Left renal pelvis (tissue), 4 donors: ENCODE measurements at places on chromosomes 3 and 15.

DNA sequence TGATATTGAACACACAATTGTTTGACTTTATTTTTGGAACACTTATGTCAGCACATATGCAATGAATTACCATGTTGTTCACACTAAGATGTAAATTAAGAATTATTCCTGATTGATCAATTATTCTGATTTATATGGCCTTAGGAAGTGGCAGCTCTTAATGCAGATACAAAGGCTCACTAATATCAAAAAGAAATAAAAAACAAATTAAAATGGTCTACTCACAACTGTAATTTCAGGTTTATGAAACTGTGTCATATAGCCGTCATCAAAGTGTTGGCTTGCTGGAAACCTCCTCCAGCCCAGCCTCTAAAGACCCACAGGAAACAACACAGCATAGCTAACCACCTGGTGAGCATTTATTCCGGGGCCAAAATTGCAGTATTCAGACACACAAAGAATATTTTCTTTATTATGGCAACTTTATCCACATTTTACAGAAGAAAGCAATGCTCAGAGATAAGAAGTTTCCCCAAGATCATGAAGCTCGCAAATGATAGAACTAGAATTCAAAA is 33.4 kb downstream of the PDZRN3 start:
- DNase-seq: no peak

DNA sequence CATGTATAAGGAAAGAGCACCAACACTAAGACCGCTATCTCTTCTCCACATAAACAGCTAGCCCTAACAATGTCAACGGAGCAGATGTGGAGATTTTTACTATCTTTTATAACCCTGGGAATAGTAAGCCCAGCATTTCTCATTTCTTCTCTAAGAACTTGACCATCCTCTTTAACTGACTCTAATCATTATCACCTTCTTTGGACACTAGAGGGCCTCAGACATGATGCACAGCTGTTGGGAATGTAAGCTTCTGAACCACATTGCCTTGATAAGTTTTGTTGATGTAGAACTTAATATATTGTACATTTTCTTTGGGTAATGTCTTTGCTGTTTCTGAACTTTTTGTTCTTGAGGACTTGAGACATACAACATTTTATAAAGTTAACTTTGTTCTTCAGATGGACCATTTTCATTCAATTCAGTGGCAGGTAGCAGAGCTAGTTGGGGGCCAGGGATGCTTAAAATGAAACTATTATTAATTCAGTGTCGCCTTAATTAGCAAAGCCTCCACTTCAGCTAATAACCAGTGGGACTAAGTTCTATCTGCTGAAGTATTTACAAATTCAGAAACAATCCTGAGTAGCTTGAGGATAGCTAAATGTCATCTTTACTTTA is 9.6 kb upstream of the TAGLN3 start:
- DNase-seq: no peak

GRCh38 chr3:2097641-2098191 is 950 bp upstream of the CNTN4 start:
- DNase-seq: no peak

DNA sequence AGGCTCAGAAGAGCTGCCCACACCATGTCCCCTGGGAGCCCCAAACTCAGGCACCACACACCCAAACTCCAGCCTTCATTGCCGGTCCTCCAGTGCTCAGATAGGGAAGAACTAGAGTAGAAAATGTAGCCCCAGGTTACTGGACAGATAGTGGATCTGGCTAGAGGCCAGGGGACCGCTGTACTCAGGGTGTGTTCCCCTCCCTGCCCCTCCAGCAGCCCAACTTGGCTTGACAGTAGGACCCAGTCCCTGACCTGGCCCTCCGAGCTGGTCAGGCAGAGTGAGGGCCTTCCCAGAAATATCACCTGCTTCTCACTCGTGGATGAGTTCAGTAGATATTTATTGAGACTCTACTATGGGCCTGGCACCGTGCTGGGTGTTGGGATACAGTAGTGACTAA is 100.0 kb downstream of the CORO2B start:
- DNase-seq: no peak

GRCh38 chr15:80966431-80967197 is 23.0 kb downstream of the MESD start:
- no peak for DNase-seq

DNA sequence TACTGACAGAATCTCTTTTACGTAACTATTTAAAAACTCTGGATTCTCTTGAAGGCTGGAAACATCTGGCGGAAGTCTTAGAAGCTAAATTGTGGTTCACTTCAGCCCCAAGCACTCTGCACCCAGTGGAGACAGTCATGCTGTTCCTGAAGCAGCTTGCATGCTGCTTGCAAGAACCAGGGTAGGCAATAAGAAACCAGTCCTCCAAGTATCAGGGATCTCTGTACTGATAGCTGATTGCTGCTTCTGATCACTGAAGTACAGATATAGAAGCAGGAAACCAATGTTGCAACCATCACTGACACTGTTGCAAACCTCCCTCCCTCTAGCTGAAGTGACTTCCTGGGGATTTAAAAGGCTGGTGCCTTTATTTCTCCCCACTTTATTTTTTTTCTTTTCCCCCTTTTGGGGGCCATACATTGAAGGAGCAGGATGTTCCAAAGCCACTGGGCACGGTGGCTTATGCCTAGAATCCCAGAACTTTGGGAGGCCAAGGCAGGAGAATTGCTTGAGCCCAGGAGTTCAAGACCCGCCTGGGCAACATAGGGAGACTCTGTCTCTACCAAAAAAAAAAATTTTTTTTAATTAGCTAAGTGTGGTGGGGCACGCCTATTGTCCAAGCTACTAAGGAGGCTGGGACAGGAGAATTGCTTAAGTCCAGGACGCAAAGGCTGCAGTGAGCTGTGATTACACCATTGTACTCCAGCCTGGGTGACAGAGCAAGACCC is 15.3 kb downstream of the SPCS1 start:
- DNase-seq: no peak

- DNase-seq: no peak
Observed at GRCh38 chr3:192940129-192940528, 22.5 kb upstream of the MB21D2 start.

GRCh38 chr3:23421811-23422516 is 218.8 kb downstream of the UBE2E2 start:
- no peak for DNase-seq

DNA sequence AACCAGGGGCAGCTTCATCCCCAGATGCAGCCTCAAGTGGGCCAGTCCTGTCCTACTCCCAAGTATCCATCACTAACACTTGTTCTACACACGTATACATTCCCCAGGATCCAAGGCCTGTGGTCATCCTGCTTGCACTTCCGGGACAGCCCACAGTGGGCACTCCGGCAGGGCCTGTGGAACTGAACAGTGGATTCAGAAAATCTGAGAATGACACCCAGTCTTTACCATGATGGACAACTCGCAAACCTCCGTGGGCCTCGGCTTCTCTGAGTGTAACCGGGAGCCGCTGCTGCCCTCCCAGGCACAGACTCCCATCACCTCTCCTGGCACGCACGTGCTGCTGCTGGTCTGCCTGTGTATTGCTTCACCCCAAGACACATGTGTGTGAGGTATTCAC is 59.6 kb downstream of the ATP10A start:
- no peak for DNase-seq

GRCh38 chr3:99929745-99930139 is 112.1 kb downstream of the CMSS1 start:
- no peak for DNase-seq

- no peak for DNase-seq
Observed at GRCh38 chr3:71652781-71653413, 69.4 kb upstream of the FOXP1 start.

DNA sequence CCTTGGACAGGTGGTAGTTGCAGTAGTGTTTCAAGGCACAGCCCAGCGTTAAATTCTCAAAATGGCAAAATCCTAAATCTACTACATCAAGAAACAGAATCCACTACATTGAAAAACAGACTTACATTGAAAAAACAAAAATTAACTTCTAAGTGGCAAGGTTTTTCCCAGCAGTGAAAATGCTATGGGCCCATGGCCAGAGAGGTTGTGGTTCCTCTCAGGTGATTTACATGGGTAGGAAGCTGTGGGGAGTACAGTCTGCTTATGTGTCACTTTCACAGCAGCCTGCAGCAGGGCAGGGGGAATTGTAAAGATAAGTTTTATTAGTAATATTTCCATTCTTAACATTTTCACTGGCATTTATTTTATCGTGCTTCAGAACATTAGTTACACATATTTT is 24.9 kb downstream of the TTC14 start:
- no peak for DNase-seq

GRCh38 chr3:192993411-192993810 is 75.8 kb upstream of the MB21D2 start:
- DNase-seq: no peak

GRCh38 chr3:152243721-152244516 is 24.8 kb upstream of the MBNL1 start:
- no peak for DNase-seq

DNA sequence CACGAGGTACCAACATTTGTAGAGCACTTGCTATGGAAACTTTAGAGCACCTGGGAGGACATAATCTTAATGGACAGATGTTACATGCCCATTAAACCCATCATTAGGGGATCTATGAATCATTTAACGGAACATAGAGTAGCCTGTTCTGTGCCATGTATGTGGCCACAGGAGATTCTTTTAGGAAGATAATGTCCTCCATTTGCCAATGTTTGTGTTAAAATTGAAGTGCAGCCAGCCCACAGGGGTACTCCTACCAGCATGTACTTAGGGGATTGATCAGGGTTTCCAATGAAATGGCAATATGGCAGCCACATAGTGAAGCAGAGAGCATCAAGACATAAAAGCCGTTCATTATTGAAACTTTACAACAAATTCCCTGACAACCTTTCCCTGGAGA is 70.7 kb downstream of the TNIK start:
- DNase-seq: no peak

- DNase-seq: no peak
Observed at GRCh38 chr3:193982258-193982659, 153.7 kb upstream of the HES1 start.

- DNase-seq: no peak
Observed at GRCh38 chr3:124964387-124964786, 29.8 kb upstream of the MUC13 start.

DNA sequence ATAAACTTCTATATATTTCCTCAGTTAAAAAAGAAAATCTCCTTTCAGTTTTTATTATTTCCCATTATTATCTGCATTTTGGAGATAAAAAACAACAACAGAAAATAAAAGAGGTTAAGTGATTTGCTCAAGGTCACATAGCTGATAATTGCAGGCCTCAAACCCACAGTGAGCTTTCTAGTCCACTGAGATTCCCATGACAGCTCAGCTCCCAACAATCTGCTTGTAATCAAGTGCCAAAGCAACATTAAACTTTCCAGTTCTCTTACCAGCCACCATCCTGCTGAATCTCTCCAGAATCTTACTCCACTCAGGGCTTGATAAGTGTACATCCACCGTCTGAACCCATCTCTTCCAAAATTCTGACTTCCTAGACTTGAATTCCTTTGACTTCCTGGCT is 318.2 kb upstream of the SEMA6D start:
- no peak for DNase-seq

DNA sequence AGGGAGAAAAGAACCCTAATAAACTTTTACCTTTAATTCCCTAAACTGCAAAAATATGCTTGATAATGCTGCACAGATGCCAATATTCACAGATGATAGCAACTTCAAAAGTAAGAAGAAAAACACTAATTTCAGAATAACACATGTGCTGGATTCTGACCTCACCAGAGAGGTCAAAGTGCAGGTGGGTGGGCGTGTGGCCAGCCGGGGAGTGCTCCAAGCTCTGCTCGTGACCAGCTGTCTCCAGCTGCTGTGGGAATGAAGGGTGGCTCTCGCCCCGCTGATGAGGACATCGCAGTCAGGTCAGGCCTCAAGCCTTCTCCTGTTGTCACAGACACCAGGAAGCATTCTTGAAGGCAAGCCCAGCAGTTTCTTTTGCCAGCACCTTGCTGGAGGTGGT is 57.1 kb downstream of the ADAMTS17 start:
- no peak for DNase-seq

DNA sequence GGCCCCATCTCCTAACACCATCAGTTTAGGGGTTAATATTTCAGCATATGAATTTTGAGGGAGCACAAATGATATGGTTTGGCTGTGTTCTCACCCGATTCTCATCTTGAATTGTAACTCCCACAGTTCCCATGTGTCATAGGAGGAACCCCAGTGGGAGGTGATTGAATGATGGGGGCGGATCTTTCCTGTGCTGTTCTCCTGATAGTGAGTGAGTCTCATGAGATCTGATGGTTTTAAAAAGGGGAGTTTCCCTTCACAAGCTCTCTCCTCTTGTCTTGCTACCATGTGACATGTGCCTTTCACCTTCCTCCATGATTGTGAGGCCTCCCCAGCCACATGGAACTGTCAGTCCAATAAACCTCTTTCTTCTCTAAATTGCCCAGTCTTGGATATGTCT is 73.8 kb upstream of the TJP1 start:
- DNase-seq: no peak

GRCh38 chr3:42339321-42339720 is 71.1 kb downstream of the LYZL4 start:
- no peak for DNase-seq

GRCh38 chr3:76051145-76051544 is 265.8 kb upstream of the ZNF717 start:
- no peak for DNase-seq

DNA sequence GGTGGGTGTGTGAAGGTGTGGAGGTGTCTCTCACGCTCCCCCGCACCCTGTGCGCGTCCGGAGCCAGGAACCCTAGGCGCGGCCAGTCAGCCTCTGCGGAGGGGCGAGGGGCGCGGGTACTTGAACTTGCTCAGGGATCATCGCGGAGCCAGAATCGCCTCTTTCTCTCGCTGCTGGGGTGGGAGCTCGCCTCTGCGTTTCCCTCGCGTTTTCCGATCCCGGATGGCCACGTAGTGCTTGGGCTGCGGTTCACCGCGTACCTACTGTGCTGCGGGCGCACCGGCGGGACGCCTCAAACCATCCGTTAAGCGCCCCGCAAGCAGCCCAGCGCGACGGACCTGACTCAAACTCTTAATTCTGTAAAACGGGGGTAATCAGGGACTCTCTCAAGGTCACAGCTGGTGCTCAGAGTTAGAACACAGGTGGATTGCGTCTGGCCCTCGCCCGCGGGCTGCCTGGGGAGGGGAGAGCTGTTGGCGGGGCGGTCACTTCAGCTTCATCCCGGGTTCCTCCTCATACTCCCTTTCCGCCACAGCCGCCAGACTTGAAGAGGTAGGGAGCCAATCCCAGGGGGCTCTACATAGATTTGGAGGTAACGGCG is 686 bp downstream of the MYRIP start:
- no peak for DNase-seq

- no peak for DNase-seq
Observed at GRCh38 chr15:84881520-84881830, 3.0 kb upstream of the SLC28A1 start.

DNA sequence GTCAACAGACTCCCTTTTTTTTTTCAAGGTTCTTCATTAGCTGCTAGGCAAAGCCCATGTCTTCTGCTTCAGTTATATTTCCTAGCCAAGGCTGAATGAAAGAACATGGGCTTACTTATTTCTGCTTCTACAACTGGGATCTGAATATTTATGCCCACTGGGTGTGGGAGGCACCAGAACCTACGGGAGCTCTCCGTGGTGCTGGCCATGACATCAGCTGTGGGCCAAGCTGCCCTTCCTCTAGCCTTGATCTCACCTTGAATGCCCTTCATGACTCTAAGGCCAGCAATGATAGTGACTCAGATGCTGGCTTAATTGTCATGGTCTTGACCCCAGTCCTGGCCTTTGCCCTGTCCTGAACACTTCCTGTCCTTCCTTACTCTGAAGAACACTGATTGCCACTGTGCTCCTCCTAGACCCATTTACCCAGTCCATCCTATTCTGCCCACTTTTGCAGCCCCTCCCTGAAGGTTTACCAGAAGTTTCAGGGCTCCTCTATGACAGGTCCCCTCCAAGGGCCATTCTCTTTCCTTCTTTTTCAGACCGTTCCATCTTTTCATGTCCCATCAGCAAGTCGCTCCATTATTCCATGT is 32.8 kb upstream of the PRR20G start:
- no peak for DNase-seq
